B cell (primary cell): ENCODE measurements at places on chromosomes 6 and 20. TPM values are rescaled to one million over a fixed set of nuclear protein-coding genes. Genes with fewer than 3 reads are reported as not detected.

E2F1 gene
- total RNA-seq = 2.4 and 2.7 TPM in 2 replicates

CTCFL gene
- total RNA-seq = not detected in 2 replicates

PPP1R3G gene
- 0.24 and 0.25 TPM in 2 replicates for total RNA-seq

VSTM2L gene
- total RNA-seq = not detected in 2 replicates

APOBEC2 gene
- total RNA-seq = not detected in 2 replicates

SPEF1 gene
- not detected in 2 replicates for total RNA-seq

C20orf202 gene
- total RNA-seq = not detected in 2 replicates

ZBTB46 gene
- total RNA-seq = 0.64 and 1.6 TPM in 2 replicates

KCNS1 gene
- total RNA-seq = not detected in 2 replicates

LRRC1 gene
- total RNA-seq = 8.9 and 12.1 TPM in 2 replicates

CGA gene
- total RNA-seq = not detected in 2 replicates

FAM162B gene
- not detected in 2 replicates for total RNA-seq

BTN1A1 gene
- total RNA-seq = 0.53 and 0.74 TPM in 2 replicates
